ENCODE measurements at places on chromosomes 3 and 15.

DNA sequence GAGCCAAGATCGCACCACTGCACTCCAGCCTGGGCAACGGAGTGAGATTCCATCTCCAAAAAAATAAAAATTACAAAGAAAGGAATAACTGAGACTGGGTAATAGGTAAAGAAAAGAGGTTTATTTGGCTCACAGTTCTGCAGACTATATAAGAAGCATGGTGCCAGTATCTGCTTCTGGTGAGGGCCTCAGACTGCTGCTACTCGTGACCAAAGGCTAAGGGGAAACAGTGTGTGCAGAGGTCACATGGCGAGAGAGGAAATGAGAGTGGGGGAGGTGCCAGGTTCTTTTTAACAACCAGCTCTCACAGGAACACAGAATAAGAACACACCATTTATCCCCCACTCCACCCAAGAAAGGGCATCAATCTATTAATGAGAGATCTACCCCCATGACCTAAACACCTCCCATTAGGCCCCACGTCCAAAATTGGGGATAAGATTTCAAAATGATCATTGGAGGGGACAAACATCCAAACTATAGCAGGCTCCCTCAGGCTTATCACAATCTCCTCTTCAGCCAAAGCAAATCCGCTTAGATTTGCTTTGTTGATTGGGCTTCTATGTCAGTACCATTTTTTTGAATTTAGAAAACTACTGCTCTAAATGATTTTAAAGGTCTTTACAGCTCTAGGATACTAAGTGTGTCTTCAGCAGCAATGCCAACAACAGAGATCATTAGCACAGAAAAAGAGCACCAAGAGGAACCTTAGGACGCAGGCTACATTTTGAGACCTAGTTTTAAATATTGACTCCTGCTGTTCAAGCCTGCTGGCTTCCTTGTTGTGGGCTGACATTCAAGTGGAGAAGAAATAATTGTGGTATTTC, 84.2 kb upstream of the TBL1XR1 start:
- no peak for DNase-seq

DNA sequence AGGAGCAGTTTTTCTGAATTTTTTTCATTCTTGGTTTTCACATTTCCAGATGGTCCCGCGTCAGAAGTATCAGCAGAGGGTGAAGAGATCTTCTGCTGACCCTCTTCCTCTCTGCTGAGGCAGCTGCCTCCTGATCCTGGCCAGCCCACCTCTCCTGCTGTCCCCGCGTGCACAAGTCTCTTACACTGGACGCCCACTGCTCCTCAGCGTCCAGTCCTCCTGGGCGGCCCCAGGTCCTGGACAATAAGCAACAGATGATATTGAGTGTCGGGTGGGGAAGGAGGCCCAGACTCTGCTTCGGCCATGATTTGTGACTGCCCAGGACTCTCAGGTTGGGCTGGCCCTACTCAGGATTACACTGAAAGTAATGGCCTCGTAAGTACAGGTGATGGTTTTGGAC, 50.1 kb downstream of the KLHL25 start:
- DNase-seq = no peak

DNA sequence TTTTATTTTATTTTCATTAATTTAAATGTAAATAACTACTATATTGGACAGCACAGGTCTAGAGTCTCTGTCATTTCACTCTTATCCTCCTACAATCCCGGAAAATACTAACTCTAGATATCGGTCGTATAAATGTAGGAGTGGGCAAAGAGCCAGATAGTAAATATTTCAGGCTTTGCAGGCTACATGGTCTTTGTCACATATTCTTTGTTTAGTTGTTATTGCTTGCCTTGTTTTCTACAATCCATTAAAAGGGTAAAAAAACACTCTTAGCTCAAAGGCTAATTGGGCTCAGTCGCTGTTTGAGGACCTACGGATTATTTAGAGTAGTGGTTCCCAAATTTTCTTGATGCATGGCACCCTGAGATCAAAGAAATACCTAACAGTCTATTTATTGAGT, 1.7 kb downstream of the KNL1 start:
- DNase-seq = no peak

DNA sequence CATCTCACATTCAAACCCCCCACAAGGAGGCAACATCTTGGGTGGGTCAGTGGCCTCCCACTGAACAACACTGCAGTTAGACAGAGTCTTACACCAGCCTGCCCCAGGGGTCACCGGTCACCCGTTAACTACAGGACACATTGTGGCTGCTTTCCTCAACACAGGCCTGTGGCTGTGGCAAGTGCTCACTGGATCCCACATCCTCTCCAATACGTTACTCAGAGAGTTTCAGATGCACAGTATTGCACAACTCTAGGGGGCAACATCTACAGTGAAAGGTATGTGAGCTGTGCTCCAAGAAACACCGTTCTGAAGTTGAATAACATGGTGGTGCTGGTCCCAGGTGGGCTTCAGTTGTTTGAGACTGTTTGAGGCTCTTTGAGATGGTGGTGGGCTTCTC, 41.0 kb downstream of the CTDSPL start:
- no peak for DNase-seq

- no peak for DNase-seq
Observed at GRCh38 chr3:4052706-4053105, 250.5 kb upstream of the SETMAR start.

- DNase-seq = no peak
Observed at GRCh38 chr3:134315286-134316106, 58.8 kb downstream of the AMOTL2 start.

- DNase-seq = no peak
Observed at GRCh38 chr3:65837604-65838003, 201.1 kb downstream of the MAGI1 start.

DNA sequence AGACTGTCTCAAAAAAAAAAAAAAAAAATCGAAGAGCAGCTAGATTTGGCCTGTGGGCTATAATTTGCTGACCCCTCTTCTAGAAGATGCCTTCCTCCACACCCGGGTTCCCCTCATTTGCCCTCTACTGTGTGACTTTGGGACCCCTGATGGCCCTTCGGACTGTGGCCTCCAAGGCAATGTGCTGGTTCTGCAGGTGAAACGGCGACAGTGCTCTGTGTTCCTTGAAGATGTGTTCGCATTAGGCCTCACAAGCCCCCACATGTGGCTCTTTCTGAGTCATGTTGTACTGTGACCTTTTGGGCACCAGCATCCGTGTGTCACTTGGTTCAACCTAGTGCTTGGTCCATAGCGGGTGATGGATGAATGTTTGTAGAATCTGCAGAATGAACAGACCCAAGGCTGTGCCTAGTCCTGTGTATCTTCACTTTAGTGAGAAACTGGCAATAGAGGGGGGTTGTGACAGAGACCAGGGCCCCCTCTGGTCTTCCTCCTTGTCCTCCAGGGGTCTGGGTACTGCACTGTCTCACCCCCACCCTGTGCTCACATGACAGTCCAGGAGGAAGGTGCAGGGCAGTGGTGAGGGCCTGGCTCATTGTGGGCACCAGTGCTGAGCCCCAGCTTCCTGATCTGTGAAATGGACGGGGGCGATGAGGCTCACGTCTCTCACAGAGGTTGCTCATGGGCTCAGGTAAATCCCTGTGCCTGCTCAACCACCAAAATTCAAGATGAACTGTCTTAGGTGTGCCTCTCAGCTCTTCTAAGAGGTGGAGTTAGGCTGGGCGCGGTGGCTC, 22.7 kb downstream of the GOLGA6L2 start:
- DNase-seq = no peak

DNA sequence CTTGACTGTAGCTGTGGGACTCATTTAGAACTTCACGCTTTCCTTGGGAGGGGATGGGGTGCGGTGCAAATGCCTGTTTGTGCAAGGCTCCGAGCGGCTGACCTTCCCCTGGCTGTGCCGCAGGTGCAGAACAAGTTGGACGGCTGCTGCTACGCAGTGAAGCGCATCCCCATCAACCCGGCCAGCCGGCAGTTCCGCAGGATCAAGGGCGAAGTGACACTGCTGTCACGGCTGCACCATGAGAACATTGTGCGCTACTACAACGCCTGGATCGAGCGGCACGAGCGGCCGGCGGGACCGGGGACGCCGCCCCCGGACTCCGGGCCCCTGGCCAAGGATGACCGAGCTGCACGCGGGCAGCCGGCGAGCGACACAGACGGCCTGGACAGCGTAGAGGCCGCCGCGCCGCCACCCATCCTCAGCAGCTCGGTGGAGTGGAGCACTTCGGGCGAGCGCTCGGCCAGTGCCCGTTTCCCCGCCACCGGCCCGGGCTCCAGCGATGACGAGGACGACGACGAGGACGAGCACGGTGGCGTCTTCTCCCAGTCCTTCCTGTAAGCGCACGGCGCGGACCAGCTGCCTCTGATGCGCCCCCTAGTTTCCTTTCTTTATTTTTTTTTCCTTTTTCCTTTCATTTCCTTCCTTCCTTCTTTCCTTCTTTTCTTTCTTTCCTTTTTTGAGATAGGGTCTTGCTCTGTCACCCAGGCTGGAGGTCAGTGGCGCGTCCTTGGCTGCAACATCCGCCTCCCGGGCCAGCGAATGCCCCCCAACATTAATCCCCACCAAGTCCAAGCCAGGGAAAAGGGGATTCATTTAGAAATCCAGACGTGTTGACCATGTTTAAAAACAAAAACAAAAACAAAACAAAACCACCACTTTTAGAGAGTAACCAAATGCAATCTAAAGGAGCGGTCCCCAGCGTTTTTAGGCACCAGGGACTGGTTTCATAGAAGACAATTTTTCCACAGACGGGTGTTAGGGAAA, 42.7 kb downstream of the EIF2AK4 start:
- no peak for DNase-seq

GRCh38 chr15:35126236-35126635, 41.1 kb upstream of the NANOGP8 start:
- no peak for DNase-seq

GRCh38 chr3:153903430-153903829, 217.8 kb upstream of the ARHGEF26 start:
- no peak for DNase-seq

GRCh38 chr3:175940243-175940642, 1081.1 kb downstream of the NAALADL2 start:
- DNase-seq = no peak

DNA sequence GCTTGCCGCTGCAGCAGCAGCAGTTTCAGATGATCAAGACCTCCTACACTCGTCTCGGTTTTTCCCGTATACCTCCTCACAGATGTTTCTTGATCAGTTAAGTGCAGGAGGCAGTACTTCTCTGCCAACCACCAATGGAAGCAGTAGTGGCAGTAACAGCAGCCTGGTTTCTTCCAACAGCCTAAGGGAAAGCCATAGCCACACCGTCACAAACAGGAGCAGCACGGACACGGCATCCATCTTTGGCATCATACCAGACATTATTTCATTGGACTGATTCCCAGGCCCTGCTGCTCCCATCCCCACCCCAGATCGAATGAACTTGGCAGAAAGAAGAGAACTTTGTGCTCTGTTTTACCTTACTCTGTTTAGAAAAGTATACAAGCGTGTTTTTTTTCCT, 17.6 kb downstream of the CALML4 start:
- no peak for DNase-seq

DNA sequence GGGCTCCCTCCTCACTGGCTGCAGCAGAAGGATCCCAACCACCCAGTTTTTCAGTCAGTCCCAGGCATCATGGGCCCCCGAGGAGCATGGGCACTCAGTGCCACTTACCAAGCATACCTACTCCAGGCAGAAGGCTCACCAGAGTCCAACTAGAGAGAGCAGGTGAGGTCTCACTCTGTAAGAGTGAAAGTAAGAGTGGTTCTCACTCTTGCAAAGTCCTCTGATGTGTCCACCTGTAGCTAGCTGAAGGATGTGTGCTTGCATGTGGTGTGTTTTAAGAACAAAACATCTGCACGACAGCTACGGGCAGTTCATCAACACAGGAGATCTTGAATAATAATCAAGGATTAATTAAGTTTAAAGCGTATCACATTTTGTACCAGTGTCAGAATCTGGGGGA, 49.7 kb downstream of the CCK start:
- DNase-seq = no peak

DNA sequence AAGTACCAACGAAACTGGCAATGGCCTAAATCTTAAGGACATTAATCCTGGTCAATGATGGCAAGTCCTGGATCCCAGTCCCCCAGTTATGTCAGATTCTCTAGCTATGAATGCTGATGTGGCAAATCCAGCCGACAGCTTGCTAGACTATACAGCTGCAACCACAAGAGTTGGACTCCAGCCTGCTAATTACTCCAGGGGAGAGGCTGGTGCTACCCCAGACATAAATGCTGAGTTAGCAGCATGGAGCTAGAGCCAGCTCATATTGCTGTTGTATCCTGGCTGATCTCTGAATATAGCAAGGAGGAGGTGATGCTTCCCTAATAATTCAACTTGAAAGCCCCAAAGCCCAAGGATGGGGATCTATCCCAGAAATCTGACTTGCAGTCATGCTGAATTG, 207.1 kb downstream of the LRRN1 start:
- no peak for DNase-seq

GRCh38 chr3:135868801-135869200, 96.7 kb upstream of the PPP2R3A start:
- DNase-seq = no peak

- DNase-seq = no peak
Observed at GRCh38 chr3:191298846-191299245, 30.3 kb upstream of the CCDC50 start.

DNA sequence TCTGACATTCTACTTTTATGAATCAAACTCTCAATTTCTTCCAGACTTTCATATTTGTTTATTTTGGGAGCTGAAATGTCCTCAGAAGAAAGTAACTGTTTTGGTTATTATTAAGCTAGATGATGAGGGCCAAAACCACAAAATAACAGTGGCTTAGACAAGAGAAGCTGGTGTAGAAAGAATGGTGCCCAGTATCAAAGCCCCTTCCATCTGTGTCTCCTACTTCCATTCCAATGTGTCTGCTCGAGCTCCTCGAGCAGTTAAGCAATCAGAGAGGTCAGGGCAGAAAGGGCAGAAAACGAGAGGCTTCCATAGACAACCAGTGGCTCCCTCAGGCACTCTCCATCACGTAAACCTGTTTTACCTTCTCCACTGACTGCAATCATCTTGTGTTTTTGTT, 59.7 kb upstream of the MAGI1 start:
- DNase-seq = no peak

GRCh38 chr3:124780356-124780755, 50.1 kb downstream of the UMPS start:
- DNase-seq = no peak

GRCh38 chr15:93413745-93414144, 324.7 kb upstream of the RGMA start:
- no peak for DNase-seq

DNA sequence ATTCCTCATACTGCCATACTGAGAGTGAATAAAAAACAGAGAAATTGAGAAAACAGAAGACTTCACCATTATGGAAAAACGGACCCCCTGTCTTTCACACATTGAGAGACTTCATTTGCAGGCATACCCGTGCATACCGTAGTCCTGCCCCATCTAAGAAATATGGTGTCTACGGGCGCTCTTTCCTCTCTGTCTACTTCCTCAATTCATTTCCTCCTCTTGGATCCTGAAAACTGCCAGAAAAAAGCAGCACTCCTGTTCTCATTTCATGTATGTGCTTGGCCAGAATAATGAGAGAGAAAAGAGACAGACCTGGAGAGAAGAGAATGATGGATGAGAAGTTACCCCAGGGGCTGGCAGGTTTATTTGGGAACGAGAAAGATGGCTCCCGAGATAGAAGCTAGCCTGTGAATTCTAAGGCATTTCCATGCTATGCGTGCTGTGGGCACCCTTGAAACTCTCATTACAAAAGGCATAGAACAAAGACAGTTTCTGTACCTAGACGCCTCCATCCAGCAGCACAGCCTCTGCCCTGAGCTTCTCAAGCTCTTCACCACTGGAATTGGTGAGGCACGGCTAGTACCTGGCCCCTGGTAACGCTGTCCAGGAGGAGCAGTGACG, 62.5 kb upstream of the EPHB3 start:
- no peak for DNase-seq

GRCh38 chr3:143736205-143736997, 111.9 kb downstream of the SLC9A9 start:
- no peak for DNase-seq

- no peak for DNase-seq
Observed at GRCh38 chr15:31522028-31522427, 195.4 kb downstream of the KLF13 start.
